Suppressor macrophage treated with lipopolysaccharide for 1 hour (primary cell): ENCODE measurements at places on chromosomes 7 and 10.
A peak's percentile ranks its signal among the peaks of the same experiment; 100 is the strongest.

- no peak for DNase-seq
Measured at GRCh38 chr7:114986190-114987180, 64.6 kb downstream of the MDFIC start.

GRCh38 chr10:11610826-11611247 is 613 bp downstream of the USP6NL start:
- DNase-seq = peak; percentile 37

GRCh38 chr10:26689399-26689798 is 8.1 kb upstream of the PDSS1 start:
- no peak for DNase-seq

DNA sequence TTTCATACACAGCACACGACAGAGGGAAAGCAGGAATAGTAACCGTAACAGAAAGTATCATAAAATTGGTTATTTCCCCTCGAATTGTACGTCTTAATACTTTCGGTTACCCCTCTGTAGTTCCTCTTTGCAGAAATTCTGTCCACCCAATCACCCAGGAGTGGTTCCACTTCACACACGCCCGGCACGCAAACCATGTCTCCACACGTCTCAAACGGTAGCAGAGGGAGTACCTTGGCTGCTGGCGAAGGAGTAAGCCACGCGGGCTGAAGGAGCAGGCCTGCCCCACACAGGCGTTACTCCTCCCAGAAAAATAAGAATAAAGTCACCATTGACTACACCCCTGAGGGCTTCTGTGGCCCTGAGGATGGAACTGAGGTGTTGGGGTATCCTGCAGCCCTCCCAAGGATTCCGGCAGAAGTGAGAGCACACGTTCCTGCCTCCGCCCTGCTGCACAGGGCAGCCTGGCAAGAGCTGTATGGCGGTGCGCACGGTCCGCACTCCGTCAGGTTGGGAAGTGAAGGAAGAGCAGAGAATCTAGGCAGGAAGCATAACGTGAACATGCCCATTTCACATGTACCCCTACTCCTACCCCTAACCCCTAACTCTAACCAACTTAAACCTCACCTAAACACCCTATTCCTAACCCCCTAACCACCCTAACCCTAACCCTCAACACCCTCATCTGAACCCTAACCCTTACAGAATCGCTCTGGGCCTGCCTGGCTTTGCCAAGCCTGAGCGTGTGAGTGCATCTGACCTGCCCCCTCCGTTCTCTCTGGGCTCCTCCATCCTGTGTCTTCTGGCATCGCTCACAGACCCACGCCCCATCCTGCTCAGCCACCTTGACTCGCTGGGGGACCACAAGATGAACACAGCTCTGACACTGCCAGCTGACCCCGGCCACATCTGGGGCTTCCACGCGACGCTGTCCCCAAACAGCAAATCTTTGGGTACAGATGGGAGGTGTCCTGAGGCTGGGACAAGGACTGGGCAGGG is 18.2 kb downstream of the GPR146 start:
- DNase-seq = peak; percentile 73

- DNase-seq = no peak
Measured at GRCh38 chr7:22318376-22318775, 38.6 kb downstream of the RAPGEF5 start.

- DNase-seq = peak; percentile 28
Measured at GRCh38 chr7:92639213-92639896, 49.2 kb upstream of the FAM133B start.

- peak; percentile 60 for DNase-seq
Measured at GRCh38 chr10:71589617-71590551, 129.7 kb downstream of the C10orf105 start.
